ENCODE measurements at places on chromosomes 4 and X. TPM values are rescaled to one million over a fixed set of nuclear protein-coding genes. Genes with fewer than 3 reads are reported as not detected.
A peak's percentile ranks its signal among the peaks of the same experiment; 100 is the strongest.

- peak; percentile 32 for DNase-seq
Observed at GRCh38 chr4:1604181-1604705, 79.9 kb downstream of the FAM53A start.

DNA sequence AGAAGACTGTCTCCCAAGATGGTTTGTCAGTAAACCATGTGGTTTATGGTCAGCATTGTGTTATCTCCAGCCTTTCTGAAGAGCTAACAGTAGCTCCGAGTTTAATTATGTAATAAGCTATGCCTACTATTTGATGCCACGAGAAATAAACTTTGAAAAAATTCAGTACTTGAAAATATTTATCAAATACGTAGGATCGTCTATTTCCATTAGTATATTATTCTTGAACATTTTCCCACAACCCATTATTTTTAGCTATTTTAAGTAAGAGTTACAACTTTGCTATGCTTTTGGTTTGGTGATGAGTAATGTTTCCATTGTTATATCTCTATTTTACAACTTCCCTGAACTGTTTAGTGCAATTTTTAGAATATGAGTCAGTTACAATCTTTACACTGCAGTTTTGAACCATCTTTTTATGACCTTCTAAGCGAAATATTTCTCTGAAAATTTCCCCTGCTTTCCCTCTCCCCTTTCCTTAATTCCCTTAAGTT lies 44.5 kb upstream of the TRIM2 start:
- no peak for DNase-seq

- DNase-seq = no peak
Observed at GRCh38 chr4:80207172-80207583, 9.9 kb downstream of the PRDM8 start.

DNA sequence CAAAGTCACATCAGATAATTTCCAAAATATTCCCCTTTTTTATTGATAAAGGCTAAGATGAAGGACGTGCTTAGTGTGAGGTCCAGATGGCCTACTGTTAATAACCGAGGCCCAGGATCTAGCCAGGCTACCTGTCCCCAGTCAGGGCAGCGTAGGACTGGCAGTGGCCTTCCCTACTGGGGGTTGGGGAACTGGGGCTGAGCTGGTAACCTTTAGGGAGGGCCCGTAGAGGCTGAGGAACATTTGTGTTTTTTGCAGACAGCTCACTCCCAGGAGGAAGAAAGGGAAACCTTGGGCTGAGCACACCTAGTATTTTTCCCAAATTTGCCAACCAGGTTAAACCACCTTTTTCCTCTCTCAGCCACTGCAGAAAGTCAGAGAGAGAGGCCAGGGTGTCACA lies 59.1 kb downstream of the KLF3 start:
- DNase-seq = no peak

DNA sequence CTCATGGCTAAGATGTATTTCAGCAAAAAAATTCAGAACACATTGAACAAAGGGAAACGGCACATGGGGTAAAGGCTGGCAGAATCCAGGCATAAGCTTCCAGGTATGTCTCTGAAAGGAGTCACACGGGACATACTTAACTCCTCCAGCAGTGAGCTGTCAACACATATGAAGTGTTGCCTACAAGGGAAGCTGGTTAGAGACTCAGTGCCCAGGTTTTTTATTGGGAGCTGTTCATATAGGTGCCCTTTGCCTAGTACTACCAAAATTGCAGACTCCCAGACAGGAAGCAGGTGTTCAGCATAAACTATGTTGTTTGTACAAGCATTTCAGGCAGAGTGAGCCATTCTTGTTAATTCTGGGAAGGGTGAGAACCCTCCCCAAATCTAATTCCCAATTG lies 77.4 kb upstream of the PUDP start:
- DNase-seq = no peak

GRCh38 chr4:158179465-158179864 lies 6.6 kb upstream of the GASK1B start:
- DNase-seq = no peak

GRCh38 chr4:159250751-159251325 lies 148.0 kb downstream of the RAPGEF2 start:
- DNase-seq = no peak

- no peak for DNase-seq
Observed at GRCh38 chr4:95610061-95610569, 61.3 kb upstream of the UNC5C start.

- DNase-seq = peak; percentile 47
Observed at GRCh38 chrX:102899940-102900916, 36.8 kb upstream of the RAB40AL start.

DNA sequence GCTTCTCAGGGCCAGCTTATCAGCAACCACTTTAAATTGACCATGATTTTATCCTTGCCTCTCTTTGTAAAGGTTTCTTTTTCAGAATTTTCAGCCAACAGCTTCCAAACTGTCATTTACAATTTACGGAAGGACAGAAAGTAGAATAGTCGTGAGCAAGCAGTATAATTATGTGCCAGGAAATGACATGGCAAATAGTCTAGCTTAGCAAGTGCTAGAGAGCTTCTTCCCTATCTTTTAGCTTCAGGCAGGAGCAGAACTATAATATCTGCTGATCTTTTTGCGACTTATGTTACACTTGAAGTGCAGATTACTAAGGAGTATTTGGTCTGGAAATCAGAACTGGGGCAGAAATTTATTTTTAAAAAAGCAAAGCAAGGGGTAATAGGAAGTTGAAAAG lies 123.0 kb upstream of the AP1S2 start:
- no peak for DNase-seq

GRCh38 chr4:87118421-87118820 lies 102.0 kb downstream of the KLHL8 start:
- DNase-seq = no peak

- DNase-seq = no peak
Observed at GRCh38 chr4:159141193-159141592, 38.3 kb downstream of the RAPGEF2 start.

- DNase-seq = no peak
Observed at GRCh38 chrX:83892433-83892832, 31.5 kb downstream of the CYLC1 start.

DNA sequence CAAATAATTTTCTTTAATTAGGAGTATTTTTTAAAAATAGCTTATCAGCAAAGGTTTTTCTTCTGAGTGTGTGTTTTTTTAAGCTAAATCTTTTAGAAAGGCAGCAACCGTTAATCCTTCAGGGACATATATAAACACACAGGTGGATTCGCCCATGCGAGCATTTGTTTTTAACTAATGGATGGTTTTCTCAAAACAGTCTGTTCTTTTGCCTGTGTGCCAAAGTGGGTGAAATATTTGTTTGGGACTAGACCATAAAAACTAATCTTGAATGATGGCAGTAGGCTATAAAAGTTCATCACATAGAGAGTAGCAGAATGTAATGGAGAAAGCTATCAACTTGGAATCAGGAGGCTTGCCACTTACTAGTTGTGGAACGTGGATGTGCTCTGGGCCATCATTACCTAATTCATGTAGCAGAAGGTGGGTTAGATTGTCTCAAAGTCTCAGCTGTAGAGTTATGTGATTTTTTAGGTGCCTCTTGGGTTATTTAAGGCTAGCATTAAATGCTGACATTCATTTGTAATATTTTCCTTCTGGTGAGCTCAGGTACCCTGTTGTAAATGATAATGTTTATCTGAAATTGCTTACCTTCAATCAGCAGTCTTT lies 7.4 kb upstream of the TAPT1 start:
- DNase-seq = no peak

DNA sequence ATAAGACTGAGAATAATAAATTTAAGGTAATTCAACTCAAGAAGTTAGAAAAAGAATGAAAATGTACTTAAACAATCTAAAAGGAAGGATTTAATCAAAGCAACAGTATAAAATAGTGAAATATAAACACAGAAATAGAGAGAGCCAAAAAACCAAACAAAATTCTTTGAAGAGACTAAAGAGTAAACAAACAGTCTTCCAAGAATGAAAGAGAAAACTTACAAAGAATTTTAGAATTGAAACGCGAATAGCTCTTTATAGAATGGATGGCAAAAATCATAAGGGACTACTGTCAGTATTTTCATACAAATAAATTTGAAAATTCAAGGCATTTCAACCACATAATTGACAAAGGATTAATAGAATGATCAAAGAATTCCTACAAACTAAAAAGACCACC lies 41.7 kb downstream of the VEGFC start:
- DNase-seq = no peak

DNA sequence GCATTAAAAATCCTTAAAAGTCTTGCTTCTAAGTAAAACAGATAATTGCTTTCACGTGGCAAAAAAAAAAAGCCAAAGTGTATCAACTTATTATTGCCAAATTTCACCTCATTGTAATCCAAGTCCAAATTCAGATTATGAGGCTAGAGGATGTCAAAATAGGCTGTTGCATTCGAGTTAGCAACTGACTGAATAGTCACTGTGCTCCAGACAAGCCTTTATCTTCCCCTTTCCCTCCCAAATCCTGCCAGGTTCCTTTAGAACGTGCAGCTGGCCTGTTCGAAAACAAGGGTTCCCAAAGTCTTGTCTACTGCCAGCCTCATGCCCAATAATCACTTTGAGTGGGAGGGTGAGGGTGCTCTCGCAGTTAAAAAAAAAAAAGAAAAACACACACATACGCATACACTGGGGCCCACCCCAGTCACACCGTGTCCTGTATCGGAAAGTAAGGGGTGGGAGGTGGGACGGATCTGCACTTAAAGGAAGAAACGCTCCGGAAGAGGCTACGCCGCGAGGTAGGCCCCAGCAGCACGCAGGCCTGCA lies 603 bp downstream of the MAD2L1 start:
- DNase-seq = no peak

DNA sequence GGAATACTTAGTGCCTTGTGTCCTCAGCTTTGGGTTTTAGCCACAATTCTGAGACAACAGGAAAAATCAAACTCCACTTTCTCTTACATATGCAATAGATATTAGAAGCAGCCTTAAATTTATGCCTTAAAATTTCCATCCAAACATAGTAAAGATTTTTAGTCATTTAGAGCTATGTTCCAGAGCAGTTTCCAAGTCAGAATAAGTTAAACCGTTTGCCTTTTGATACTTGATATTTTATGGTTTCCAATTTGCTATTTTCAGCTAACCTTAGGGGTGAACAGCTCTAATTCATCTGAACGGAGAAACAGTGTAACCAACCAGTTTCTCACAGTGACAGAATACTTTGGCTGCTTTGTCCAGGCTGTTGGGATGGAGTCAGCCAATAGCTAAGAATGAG lies 125.8 kb upstream of the RXFP1 start:
- DNase-seq = no peak

DNA sequence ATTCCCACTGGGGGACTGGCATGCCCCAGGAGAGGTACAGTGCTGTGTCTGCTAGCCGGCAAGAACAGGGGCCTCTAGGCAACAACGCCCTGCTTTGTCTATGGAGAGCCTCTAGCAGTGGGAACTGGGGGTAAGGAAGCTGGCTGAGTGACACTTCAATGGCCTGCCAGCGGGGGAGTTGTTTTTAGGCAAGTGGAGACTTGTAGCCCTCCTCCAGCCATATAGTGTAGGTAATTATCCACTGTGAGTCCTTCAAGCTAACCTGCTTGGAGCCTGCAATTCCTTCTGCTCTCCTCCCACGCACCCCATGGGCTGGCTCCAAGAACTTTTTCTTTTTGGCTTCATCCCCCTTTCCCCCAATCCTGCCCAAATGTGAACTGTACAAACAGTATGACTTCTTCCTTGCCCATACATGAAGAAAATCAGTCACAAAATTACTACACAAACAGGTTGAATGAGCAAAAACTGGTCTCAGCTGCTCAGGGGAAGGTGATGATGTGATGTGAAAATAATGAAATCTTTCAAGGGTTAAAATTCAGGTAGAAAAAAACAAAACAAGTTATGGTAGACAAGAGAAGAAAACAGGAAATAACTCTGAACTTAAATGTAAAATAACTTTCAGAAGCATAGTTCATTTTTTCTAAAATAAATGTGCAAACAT lies 33.1 kb downstream of the LEF1 start:
- DNase-seq = no peak

DNA sequence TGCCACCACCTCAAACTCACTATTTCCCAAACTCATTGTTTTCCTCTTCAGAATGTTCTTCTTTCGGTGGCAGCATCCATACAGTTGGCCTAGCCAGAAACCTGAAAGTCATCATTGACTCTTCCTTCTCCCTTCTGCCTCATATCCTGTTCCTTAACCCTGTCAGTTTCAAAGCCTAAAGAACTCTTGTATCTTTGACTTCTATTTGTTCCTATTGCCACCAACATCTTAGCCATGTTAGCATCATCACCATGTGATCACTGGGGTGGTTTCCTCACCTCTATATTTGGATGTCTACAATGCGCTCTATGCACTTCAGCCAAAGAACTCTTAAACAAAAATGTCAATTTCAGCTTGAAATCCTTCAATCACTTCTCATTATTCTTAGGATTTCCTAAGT lies 29.0 kb downstream of the DDX60L start:
- DNase-seq = no peak

- no peak for DNase-seq
Observed at GRCh38 chr4:169756971-169757574, 671 bp downstream of the HPF1 start.

- no peak for DNase-seq
Observed at GRCh38 chr4:118741301-118741855, 56.2 kb downstream of the METTL14 start.

DNA sequence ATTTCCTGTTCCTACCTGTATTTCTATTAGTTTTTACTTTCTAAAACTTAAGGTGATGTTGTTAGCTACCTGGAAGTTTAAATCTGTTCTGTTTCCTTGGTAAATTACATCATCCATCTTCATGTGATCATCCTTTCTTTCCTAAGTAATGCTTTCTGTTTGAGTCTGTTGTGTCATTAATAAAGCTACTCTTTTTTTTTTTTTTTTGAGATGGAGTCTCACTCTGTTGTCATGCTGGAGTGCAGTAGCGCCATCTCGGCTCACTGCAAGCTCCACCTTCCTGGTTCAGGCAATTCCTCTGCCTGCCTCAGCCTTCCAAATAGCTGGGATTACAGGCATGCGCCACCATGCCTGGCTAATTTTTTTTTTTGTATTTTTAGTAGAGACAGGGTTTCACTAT lies 73.3 kb downstream of the FIP1L1 start:
- no peak for DNase-seq

DNA sequence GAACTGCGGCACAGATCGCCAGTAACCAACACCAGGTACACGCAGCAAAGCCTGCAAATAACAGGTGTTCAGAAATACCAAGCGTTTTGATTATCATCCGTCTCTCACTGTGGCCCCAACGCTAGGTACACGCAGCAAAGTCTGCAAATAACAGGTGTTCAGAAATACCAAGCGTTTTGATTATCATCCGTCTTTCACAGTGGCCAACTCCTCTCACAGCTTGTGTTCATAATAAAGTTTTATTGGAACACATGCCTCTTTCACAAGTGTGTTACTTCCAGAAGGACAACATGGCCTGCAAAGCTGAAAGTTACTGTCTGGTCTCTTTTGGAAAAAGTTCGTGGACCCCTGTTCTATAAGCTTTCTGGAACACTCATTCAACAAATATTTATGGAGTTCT lies 153.1 kb downstream of the AFAP1 start:
- no peak for DNase-seq

PROM1 gene
- 2.1 TPM for total RNA-seq

MEPE gene
- not detected for total RNA-seq

G3BP2 gene
- 69.2 TPM for total RNA-seq

TMPRSS11D gene
- not detected for total RNA-seq

SMR3B gene
- total RNA-seq = not detected

HERC5 gene
- total RNA-seq = 1.5 TPM

RBMXL3 gene
- total RNA-seq = not detected

APELA gene
- not detected for total RNA-seq

IRAK1 gene
- 34.2 TPM for total RNA-seq

MAGEC2 gene
- not detected for total RNA-seq

Measured in Right ventricle myocardium superior (tissue), 1 donor.